ENCODE measurements at places on chromosomes 6 and 20.

DNA sequence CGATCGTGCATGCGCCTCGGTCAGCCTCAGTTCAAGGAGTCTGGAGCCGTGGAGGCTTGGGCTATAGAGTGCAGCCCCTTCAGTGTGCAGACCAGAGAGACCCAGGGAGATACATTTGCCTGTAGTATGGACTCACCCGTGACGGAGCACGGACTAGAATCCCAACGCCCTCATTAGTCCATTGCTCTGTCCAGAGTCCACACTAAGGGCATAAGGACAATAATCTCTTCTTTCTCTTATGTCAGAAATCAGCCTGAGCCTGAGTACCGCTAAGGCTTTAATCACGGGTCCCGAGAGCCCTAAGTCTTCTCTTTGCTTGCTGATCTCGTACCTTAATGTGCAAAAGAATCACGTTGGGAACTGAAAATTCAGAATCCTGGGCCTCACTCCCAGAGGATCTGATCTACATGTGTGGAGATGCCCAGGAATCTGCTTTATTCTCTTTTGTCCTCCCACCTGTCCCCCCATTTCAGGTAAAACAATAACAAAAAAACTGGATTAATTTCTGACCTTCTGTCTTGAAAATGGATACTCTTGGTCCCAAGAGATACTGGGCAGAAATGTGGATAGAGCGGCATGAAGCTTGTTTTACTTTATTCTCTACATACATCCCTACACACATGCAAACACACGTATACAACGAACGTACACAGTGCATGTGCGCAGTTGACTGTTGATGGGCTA, 671 bp downstream of the BPHL start:
- DNase-seq, result no peak

GRCh38 chr6:89180112-89180511, 34.3 kb downstream of the PM20D2 start:
- no peak for DNase-seq

GRCh38 chr20:47850146-47850545, 64.9 kb upstream of the SULF2 start:
- DNase-seq, result no peak

GRCh38 chr6:147586044-147586443, 77.6 kb downstream of the SAMD5 start:
- DNase-seq, result no peak

DNA sequence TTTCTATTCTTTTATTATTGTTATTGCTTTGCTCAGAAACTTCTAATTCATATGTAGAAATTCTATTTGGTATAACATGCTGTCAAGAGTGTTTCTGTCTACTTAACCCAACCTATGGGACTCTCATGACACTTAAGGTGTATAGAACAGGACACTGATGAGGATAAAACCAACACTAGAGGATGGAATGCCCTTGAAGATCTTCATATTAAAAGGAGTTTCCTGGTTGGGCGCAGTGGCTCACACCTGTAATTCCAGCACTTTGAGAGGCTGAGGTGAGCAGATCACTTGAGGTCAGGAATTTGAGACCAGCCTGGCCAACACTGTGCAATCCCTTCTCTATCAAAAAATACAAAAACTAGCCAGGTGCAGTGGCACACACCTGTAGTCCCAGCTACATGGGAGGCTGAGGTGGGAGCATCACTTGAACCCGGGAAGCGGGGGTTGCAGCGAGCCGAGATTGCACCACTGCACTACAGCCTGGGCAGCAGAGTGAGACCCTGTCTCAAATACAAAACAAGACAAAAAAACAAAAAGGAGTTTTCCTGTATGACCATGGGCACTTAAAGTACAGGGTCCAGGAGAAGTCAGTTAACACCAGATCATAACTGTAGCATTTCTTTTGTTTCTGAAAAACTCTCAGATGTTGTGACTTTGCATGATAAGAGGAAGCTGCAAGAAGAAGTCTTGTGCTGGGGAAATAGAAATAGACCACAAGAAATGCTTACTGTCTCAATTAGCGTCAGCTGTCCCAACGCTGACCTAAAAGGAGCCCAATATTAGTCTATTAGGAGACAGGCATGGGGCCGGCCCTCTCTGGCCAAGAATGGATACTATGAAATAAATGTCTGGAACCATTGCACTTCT, 38.9 kb upstream of the CD2AP start:
- DNase-seq, result no peak

DNA sequence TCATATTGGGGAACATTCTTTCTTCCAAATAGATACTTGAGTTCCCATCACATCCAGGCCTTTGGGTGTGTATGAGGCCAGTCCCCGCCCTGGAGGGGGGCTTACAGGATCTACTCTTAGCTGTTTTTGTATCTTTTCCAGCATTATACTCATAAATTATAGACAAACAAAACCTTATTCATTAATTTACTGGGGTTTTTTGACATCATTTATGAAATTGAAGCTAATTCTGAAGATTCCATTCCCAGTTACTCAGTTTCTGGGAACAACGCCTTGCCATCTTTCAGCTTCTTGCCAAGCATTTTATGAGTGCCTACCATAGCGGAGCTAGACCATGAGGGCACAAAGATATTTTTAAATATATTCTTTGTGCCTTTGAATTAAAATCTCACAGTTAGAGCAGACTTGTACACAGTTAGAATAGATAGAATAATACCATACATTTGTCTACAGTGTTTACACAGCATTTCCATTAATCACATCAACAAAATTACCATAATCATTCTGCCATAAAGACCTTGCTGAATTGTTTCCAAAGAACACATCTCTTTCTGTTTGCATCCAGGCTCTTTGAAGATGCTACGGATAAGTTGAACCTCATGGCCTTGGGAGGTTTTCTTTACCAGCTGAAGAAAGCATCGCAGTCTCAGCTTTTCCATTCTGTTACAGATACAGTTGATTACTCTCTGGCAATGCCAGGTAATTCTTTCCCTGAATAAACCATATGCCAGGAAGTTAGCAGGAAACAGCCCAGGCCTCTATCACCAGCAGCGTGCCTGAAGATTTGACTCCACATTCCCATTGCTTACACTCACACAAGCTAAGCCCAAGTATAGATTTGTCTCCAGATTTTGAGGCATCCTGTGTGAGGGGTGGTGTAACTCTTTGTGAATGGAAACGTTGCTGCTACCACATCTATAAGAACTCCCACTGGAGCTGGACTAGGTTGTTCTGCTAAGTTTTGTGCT, 75.4 kb upstream of the PBOV1 start:
- no peak for DNase-seq

- no peak for DNase-seq
Measured at GRCh38 chr6:163947276-163947675, 532.8 kb downstream of the QKI start.

- no peak for DNase-seq
Measured at GRCh38 chr6:34195726-34196115, 41.0 kb upstream of the HMGA1 start.

DNA sequence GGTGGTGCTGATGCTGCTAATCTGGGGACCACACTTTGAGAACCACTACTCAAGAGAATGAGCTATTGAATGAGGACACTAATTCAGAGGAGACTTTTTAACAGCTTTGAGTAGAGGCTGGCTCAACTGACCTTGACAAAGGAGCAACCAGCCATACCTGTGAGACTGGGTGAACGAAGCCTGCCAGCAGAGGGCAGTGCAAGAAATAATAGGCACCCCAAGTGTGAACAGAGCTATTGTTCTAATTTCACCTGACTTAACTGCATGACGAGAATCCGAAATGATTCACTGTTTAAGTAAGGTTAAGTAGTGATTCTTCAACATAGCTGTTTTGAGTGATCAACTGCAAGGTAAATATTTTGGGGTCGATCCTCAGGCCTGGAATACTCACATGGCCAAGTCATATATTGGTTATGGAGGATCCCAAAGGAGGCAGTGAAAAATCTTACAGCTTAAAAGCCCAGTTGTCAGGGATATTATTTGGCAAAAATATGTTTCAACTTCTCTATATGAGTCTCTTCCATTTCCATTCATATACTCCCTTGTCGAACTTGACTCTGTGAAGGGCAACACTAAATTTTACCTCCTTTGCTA, 550.5 kb upstream of the MARCKS start:
- DNase-seq, result peak; percentile 2

DNA sequence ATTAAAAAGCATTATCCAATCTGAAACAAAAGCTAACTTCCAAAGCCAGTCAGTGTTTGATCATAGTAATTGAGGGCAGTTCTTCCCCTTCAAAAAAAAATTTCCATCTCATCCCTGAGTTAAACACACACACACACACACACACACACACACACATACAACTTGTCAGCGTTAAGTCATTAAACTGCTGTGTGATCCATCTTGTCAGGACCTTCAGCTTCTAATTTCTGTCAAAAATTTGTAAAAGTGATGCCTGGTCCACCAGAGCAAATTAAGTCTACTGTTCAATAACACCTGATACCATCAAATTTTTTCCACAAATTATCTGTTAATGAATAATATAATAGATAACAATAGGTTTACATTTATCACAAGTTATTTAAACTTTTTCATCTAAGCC, 198.7 kb downstream of the GPX5 start:
- no peak for DNase-seq

- no peak for DNase-seq
Measured at GRCh38 chr6:141726248-141726647, 406.5 kb upstream of the GJE1 start.

GRCh38 chr6:154488802-154489437, 21.6 kb downstream of the CNKSR3 start:
- no peak for DNase-seq

GRCh38 chr6:128763599-128764300, 119.2 kb upstream of the LAMA2 start:
- DNase-seq, result no peak

GRCh38 chr6:34468378-34468892, 2.6 kb downstream of the PACSIN1 start:
- DNase-seq, result no peak

DNA sequence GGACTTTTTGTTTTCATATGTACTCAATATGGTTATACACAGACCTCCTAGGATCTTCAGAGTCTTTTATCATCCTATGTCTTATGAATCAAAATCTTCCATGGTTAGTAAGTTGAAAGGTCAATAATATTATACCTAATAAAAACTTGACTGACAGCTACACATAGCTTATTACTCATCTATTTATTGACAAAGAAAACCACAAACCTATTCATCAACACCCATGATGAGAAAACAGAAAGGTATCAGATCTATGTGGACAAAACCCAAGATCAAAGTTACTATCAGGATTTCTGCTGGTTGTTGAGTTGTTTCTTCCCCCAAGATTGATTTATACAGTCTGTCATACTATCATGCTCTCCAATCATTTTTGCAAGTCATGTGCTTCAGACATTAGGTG, 460.1 kb upstream of the MANEA start:
- no peak for DNase-seq

DNA sequence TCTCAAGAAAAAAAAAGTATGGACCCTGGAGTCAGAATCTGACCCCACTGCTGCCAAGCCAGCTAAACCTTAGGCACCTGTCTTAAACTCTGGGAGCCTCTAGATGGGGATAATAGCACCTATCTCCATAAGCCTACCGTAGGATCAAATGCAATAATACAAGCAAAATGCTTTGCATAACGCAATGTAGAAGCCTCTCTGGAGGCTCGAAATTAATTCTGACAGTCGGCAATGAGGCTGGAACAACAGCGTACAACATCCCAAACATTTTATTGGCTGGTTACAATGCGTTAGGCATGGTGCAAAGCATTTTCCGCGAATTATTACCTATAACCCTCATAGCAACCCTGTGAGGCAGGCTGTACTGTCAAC, 521 bp downstream of the CDK5RAP1 start:
- DNase-seq, result no peak

GRCh38 chr6:159807150-159807858, 7.2 kb downstream of the PNLDC1 start:
- no peak for DNase-seq

DNA sequence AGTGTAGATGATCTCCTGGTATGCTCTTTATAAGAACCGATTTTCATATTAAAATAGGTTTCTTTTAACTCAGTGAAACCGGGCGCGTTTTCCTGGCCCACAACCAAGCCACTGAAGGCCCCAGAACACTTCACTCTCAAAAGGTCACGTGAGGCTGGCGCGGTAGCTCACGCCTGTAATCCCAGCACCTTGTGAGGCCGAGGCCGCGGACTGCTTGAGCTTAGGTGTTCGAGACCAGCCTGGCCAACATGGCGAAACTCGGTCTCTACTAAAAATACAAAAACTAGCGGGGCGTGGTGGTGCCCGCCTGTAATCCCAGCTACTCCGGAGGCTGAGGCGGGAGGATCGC, 402 bp upstream of the TAF8 start:
- DNase-seq, result no peak

DNA sequence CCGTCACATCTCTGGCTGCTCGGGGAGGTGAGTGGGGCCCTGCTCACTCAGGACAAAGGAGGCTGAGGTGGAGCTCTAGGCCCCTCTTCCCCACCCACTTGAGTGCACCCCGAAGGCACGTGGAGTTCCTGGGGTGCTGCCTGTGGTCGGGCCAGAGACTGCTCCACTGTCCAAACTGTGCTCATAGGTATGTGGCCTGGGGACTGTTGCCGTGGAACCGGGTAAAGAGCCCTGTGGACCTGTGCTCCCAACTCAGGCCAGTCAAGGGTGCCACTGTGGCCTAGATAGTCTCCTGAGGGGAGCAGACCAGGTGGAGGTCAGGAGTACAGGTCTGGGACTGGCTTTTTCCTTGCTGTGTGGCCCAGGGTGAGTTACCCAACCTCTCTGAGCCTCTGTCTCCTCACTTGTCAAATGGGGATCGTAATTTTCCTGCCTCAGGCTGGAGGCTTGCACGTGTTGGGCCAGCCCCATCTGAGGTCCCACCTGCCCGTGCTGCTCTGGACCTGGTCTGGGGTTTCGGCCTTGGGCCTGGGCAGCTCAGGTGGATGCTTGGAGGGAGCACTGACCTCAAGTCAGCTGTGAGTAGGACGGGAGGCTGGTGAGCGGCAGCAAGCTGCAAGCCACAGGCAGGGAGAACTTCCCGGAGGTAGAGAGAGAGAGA, 12.4 kb upstream of the NPBWR2 start:
- no peak for DNase-seq
